ENCODE measurements at places on chromosomes 12 and 14.

DNA sequence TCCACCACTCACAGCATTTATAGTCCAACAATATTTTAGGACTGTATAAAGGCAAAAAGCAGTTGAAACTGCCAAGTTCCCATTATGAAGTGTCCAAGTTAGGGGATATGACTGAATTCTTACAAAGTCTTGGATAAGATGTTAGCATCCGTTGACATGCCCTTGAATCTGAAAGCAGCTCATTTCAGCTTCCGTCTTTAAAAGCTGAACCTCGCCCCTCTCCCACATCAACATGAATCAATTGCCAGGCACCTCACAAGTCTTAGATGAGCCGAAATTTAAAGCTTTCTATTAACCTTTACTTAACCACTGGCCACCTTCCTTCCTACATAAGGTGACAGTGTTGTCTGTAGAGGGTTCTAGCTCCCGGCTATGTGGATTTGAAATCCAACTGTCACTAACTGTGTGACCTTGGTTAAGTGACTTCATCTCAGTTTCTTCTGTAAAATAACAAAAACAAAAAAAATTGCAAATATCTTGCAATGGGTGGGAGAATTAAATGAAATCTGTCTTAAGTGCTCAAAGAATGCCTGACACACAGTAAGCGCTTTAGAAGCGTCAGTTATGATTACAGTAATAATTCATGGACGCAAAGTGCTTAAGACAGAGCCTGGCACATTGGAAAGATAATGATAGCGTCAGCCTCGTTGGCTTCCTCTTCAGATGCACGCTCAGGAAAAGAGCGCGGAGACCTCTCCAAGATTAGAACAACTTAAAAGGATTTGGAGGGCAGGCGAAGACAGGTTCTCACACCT, 1.2 kb downstream of the PPP1CC start:
- no peak for DNase-seq

DNA sequence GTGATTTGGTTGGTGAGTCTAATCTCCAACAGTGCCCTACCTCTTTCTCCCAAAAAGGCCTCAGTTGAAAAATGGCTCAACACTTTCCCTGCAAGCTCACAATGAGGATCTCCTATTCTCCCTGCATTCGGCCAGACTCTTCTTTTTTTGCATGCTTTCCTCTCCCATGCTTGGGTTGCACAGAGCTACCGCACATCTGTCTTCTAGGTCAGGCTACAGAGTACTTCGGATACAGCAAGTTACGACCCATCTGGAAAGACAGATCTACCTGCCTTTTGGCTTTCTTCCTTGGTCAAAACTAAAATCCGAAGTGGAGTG, 305 bp upstream of the SLC16A7 start:
- DNase-seq = no peak

DNA sequence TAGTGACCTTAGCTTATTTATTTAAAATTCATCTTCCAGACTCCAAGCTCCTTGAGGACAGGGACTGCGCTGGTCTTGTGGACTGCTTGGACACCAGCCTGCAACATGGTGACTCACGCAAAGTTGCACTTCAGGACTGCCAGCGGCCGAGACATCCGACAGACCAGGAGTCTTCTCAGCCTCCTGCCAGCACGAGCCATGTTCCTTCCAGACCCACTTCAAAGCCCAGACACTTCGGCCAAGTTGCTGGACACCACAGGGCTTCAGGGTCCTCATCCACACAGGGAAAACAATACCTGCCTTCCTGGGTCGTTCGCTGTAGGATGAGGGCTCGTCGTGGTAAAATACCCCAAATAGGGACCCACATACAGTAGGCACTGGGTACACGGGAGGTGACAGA, 88.7 kb downstream of the BCL11B start:
- no peak for DNase-seq

DNA sequence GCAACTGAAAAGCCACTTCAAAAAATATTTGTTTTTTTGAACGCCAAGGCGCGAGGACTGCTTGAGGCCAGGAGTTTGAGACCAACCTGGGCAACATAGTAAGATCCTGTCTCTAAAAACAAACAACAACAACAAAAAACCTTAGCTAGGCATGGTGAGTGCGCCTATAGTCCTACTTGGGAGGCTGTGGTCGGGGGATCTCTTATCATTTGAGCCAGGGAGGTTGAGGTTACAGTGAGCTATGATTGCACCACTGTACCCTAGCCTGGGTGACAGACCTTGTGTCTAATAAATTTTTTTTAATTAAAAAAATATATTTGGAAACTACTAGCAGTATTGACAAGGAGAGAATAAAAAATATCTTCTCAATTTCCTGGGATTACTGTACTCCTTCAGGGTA, 113.1 kb downstream of the TRAFD1 start:
- no peak for DNase-seq

DNA sequence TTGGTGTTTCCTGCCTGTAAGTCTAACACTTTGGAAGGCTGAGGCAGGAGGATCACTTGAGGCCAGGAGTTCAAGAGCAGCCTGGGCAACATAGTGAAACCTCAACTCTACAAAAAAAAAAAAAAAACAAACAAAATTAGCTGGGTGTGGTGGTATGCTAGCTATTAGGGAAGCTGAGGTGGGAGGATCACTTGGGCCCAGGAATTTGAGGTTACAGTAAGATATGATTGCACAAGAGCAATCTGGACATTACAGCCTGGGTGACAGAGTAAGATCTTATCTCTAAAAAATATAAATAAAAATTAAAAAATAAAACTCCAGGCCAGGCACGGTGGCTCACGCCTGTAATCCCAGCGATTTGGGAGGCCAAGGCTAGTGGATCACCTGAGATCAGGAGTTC, 39.8 kb upstream of the CMKLR1 start:
- no peak for DNase-seq

- DNase-seq = no peak
Measured at GRCh38 chr12:26847431-26847830, 14.4 kb upstream of the ITPR2 start.

DNA sequence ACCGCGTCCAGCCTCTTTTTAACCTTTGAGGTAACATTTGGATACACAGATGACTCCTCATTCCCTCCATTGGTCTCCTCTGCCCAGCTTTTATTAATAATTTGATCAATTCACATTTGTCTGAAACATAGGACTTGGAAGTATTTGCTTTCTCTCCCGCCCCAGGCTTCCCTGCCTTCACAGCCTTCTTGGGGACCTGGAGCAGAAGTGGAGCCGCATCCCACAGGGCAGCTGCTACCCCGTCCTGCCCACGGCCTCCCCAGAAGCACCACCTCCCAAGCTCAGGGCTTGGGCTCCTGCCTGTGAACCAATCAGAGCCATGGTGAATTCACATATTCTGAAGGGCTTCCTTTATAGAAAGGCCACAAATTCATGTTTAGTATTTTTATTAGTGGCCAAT, 97.6 kb downstream of the PIWIL1 start:
- DNase-seq = no peak

- no peak for DNase-seq
Measured at GRCh38 chr14:44795725-44796124, 166.0 kb downstream of the KLHL28 start.

GRCh38 chr12:8080120-8080519, 2.0 kb upstream of the NECAP1 start:
- DNase-seq = no peak

GRCh38 chr14:23286902-23287479, 1.1 kb upstream of the HOMEZ start:
- DNase-seq = no peak

DNA sequence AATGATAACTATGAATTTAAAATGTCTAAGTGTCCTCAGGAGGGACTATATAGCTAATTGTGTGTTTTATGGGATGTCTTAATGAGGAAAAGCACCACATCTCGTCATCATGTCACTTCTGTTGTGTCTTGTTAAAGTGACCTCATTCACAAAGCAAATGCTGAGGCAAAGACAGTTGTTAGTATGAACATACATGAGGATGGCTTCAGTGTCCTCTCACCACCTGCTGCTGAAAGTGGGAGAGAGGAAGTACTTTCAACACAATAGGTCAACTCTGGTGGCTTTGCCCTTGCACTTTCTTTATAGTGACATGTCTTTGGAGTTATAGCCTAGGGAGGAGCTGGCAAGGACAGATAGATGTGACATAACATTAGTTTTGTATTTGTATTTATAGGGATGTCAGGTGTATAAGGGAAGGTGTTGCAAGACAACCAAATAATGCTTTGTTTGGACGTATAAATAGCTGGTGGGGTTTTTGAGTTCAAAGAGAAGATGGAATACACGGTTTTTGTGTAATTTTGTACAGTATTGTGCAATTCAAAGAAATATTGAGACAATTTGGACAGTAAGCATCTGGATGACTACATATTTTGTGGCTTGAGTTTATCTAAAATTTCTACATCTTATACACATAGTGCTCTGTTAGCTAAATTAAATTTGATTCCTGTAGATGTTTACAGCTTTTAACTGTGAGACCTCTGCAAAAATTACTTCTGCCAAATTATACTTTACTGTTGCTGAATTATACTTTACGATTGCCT, 131.7 kb upstream of the ATP2B1 start:
- DNase-seq = no peak

DNA sequence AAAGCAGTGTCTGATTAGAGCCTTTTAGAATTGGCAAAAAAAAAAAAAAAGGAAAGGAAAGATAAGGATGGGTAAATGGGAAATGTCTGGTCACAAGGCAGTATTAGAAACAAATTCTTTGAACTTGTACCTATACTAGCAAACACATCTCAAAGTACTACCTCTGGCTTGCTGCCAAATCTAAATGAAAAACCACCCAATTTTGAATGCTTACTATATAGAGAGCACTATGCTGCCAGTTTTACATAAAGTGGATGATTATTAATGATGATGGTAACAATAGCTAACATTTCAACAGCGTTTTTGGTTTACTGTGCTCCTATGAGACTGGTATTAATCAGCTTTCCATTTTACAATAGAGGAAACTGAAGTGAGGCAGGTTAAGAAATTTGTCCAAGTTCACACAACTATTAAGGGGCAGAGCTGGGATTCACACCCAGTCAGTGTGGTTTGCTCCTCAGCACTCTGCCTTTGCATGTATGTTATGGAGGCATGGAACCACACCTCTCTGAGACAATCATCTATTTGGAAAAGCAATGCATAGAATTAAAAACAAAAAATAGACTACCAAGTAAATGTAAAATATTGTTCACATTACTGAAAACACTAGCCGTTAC, 34.2 kb downstream of the ATP2B1 start:
- no peak for DNase-seq

DNA sequence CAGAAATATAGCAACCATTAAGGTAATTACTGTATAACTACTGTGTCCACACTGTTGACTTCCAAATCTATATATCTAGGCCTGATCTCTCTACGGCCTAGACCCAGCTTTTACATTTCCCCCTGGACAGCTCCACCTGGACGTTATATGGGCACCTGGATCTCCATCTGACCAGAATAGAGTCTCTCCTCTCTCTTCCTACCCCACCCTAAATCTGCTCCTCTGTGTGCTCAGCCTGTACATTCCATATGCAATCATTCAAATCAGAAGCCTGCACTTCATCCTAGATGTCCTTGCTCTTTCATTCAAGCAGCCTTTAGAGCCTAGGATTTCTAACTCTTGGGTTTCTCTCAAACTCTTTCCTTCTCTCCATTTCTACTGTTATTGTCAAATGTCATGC, 255.0 kb downstream of the PAX9 start:
- peak; percentile 88 for DNase-seq

DNA sequence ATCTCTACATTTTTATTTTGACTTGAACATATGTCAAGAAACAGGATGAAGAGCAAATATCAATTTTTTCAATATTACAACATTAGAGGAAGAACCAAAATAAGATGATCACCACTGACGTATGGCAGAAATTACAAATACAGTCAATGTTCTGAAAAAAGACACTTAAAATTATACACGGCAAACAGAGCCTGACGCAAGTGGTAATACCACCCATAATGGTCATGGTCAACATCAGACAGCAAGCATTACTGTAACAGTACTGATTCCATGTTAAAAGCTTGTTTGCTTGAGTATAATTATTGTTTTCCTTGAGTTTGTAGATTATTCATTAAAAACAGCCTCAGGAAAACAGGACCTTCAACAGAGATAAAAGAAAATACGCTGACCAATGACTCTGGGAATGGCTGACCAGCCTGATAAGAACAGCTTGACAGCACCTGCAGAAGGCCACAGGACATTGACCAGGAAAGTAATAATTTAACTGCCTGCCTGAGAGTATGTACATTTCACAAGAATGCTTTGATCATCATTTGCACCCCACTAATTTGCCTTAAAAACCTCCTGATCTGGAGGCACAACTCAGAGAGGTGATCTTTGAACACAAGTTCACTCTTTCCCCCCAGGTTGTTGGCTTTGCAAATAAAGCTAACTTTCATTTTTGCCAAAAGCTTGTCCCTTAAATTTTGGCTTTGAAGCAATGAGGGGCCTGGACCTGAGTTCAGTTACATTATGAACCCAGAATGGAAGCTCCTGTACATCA, 187.3 kb downstream of the IPO8 start:
- no peak for DNase-seq

- DNase-seq = no peak
Measured at GRCh38 chr14:104140463-104141331, 2.3 kb downstream of the KIF26A start.

DNA sequence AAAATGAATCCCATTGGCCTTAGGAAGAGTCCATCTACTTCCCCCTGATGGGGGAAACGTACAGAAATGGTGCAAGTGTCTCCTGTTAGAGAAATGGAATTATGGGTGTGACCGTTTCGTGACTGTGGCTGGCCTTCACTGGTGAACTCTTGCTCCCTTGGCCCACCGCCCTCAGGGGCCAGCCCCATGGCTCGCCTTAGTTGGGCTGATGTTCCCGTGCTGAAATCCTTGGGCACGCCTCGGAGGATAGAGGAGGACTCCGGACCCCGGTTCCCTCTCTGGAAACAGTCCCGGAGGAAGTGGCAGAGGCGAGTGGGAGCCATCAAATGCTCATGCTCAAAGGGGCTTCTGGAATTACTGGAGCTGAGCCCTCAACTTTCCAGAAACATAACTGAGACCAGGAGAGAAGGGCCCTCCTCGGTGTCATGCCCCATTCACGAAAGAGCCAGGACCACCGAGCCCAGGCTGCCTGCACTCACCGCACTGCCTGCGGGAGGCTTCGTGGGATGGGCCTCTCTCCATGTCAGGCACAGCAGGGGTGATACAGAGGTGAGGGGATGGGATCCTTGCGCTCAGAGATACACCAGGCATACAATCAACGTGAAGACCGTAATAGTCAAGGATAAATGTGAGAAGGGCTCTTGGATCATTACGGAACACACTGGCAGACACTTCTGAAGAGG, 10.1 kb upstream of the CACNA2D4 start:
- DNase-seq = no peak

GRCh38 chr12:109385339-109386058, 37.8 kb downstream of the MYO1H start:
- DNase-seq = peak; percentile 49
